Activated T-cell treated with anti-CD3 and anti-CD28 coated beads, Interleukin-2, amount 50 U/mL, for 72 hours (primary cell): ENCODE measurements at places on chromosomes 2 and 18. TPM values are rescaled to one million over a fixed set of nuclear protein-coding genes. Genes with fewer than 3 reads are reported as not detected.

- DNase-seq: no peak
- H3K27me3 ChIP-seq: peaks cover 9% of the 10 kb centered on the region
Observed at GRCh38 chr2:173496746-173497145, 142.1 kb downstream of the CDCA7 start.

GRCh38 chr2:204472375-204472774 lies 72.9 kb upstream of the PARD3B start:
- H3K4me3 ChIP-seq: no peak overlapping the region
- no peaks in the 10 kb centered on the region for H3K36me3 ChIP-seq
- no peaks in the 10 kb centered on the region for H3K4me1 ChIP-seq

Gene TUBB8B
- total RNA-seq: not detected

GRCh38 chr18:7840411-7840810 lies 273.3 kb downstream of the PTPRM start:
- H3K36me3 ChIP-seq: peaks cover 9% of the 10 kb centered on the region
- no peak overlapping the region for H3K4me3 ChIP-seq

DNA sequence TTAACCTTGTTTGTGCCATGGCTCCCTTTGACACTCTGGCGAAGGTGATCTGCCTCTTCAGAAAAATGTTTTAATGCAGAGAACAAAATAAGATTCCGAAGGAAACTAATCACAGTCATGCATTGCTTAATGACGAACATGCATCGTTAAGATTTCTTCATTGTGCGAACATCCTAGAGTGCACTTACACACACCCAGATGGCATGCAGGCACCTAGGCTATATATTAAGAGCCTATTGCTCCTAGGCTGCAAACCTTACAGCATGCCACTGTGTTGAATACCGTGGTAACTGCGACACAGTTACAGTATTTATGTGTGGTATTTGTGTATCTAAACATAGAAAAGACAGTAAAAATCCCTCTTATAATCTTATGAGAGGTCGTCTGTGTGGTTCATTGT lies 8.3 kb downstream of the ASAP2 start:
- peaks cover 33% of the 10 kb centered on the region for H3K27me3 ChIP-seq
- no peaks in the 10 kb centered on the region for H3K36me3 ChIP-seq
- H3K4me1 ChIP-seq: no peaks in the 10 kb centered on the region
- DNase-seq: no peak

GRCh38 chr2:95333888-95334338 lies 36.8 kb downstream of the KCNIP3 start:
- no peaks in the 10 kb centered on the region for H3K36me3 ChIP-seq
- no peak overlapping the region for H3K4me3 ChIP-seq
- no peaks in the 10 kb centered on the region for H3K27me3 ChIP-seq
- no peak overlapping the region for H3K27ac ChIP-seq
- H3K4me1 ChIP-seq: no peaks in the 10 kb centered on the region

Gene RNF125
- total RNA-seq: 40.5 TPM

Gene RBFA
- 13.9 TPM for total RNA-seq

Gene ZNF521
- not detected for total RNA-seq

Gene TUBA3E
- not detected for total RNA-seq
